ENCODE measurements at places on chromosomes 16 and 17. TPM values are rescaled to one million over a fixed set of nuclear protein-coding genes. Genes with fewer than 3 reads are reported as not detected.
A peak's percentile ranks its signal among the peaks of the same experiment; 100 is the strongest.

SLC13A5 gene
- 0.05 TPM for total RNA-seq

EXOSC6 gene
- 15.4 TPM for total RNA-seq

LRRC36 gene
- total RNA-seq, result 0.19 TPM

XAF1 gene
- total RNA-seq, result 41.1 TPM

TANGO6 gene
- 9.1 TPM for total RNA-seq

ACAP1 gene
- total RNA-seq, result 167 TPM

RGS11 gene
- total RNA-seq, result not detected

MEFV gene
- 0.52 TPM for total RNA-seq

DNA sequence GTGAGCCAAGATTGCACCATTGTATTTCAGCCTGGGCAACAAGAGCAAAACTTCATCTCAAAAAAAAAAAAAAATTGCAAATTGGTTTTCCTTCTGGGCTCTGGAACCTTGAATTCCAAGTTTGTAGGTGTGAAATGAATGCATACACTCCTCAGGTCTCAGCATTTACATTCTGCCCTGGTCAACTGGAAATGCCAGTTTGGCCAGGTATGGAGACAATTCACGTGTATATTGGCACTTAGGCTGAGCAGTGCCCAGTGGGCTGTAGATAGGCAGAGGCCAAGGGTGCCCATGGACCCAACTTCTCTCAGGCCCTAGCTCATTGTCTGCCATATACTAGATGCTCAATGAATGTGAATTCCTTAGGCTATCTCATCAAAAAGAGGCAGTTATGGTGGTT lies 15.7 kb downstream of the PDILT start:
- no peak for DNase-seq

GRCh38 chr17:81245665-81246342 lies 6.7 kb downstream of the NDUFAF8 start:
- no peak for DNase-seq

- DNase-seq, result no peak
These were observed 796 bp downstream of the NPB start for GRCh38 chr17:81902653-81903414.

- peak; percentile 61 for DNase-seq
These were observed 2.2 kb downstream of the SLC12A3 start for GRCh38 chr16:56866955-56867830.

DNA sequence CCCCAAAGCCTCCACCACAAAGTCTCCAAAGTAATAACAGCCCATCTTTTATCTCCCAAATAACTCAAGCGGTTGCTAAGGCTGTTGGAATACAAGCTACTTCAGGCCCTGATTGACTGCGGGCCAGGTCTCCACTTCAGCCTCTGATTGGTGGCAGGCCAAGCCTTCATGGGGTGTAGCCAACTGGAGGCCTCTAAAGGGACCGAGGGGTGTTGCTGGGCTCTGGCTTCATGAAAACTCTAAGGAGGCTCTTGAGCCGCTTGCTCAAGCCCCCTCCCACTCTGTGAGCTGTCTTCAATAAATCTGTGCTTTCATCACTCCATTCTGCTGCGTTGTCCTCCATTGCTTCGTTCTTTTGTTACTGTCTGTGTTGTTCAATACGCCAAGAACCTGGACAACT lies 487.2 kb downstream of the XYLT1 start:
- no peak for DNase-seq

DNA sequence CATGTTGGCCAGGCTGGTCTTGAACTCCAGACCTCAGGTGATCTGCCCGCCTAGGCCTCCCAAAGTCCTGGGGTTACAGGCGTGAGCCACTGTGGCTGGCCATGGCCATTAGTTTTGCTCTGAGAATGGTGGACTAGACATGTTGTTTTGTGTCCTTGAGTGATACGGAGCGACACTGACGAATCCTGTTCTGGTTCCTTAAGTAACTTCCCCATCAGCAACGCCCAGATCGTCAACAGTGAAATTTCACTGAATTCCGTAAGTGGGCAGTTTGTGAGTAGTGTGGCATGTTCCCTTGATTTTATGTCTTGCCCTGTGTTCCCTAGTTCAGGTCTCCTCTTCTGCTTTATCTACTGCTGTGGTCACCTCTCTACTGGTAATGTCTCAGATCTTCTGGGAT lies 67.4 kb downstream of the SNX29 start:
- no peak for DNase-seq

- no peak for DNase-seq
These were observed 47.4 kb downstream of the CEP95 start for GRCh38 chr17:64554028-64554637.

DNA sequence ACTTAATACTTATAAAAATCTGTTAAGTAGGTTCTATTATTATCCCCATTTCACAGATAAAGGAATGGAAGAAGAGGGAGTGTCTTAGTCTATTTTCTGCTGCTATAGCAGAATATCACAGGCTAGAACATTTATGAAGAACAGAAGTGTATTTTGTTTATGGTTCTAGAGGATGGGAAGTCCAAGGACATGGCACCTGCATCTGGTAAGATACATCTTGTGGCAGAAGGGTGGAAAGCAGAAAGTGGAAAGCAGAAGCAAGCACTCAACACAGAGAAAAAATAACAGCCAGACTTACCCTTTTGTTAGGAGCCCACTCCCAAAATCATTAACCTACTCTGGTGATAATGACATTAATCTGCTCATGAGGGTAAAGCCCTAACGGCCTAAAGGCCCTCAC lies 422.4 kb downstream of the NPIPA8 start:
- DNase-seq, result no peak

GRCh38 chr17:75536366-75536765 lies 10.9 kb downstream of the LLGL2 start:
- no peak for DNase-seq

- peak; percentile 42 for DNase-seq
These were observed 9.3 kb upstream of the SKAP1 start for GRCh38 chr17:48439110-48439850.

GRCh38 chr16:1550069-1550468 lies 16.6 kb downstream of the TMEM204 start:
- DNase-seq, result no peak

DNA sequence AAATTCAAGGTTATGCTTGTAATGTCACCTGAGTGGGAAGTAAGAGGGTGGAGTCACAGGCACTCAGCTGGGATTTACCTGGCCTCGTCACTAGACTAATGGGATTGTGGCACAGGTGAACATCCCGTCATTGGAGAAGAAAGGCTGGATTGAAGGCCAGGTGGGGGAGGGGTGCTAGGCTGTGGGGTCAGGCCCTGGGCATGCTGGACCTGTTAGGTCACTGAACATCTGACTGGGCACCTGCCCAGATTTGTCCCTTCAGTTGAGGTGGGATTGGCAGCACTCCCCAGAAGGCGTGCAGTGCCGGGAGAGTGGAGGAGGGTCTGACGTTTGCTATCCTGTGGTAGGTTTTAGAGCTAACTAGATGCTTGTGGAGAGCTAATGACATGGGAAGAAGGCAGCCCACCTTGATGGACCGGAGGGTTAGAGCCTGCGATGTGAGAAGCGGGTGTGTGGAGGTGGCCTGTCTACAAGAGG lies 161.5 kb upstream of the ZNF267 start:
- DNase-seq, result no peak

DNA sequence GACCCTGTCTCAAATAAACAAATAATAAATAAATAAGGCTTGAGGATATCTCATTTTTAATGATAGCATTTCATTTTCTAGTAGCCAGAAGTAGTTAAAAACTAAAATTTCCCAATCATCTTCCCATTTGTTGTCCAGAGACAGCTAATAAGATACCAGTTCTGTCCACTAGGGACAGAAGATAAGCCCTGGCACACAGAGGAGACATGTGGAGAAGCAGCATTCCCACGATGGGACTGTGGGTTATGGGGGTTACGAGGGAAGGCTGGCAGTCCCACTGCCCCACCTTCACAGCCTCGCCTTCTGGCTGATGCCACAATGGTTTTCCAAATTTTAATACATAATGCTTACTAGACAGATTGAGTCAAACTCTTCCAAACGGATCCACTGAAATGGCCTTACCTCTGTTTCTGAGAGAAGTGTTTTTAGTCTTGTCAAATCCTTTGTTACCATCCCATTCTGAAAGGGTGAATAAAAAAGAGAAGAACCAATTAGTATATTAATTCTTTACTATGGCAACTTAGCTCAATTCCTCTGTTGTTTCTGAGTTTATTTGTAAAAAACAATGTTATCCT lies 44.2 kb downstream of the HELZ start:
- DNase-seq, result no peak

DNA sequence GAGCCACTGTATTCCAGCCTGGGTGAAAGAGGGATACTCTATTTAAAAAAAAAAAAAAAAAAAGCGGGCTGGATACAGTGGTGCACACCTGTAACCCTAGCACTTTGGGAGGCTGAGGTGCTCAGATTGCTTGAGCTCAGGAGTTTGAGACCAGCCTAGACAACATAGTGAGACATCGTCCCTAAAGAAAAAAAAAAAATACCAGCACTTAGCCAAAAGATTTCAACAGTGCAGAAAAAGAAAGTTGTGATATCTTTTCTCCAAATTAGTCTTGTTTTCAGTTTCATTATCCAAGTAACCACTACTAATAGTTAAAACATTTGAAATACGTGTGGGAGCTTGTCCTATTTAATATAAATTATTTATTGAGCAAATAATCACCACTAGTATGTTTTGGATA lies 48.7 kb downstream of the TENT4B start:
- DNase-seq, result no peak

DNA sequence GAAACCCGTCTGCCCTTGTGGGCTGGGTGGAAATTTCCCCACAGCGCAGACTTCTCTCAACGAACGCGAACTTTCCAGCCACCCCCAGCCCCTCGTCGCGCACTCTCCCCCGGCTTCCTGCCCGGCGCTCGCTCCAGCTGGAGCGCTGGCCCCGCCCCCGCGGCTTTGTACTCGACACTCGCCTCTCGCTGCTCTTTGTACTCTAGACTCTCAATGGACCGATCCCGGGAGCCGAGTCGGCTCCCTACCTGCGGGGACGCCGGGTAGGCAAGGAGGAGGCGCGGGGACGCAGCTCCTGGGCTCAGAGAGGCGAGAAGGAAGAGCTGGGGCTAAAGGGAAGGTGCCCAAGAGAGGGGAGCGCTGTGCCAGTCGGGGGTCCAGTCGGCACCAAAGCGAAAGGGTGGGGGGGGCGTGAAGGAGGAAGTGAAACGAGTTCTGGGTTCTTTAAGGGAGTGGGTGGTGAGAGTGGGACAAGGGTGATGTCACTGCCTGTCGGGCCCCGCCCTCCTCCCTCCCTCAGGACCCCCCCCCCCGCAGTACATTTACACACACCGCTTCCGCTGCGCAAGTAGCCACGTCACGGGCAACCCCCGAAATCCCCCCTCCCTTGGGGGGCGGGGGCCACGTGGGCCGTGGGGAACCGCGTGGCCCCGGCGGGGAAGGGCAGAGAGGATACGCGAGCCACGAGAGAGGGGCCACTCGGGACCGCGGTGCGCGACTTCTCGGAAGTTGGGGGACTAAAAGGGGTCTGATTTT lies 9.7 kb downstream of the KDM6B start:
- DNase-seq, result peak; percentile 73

DNA sequence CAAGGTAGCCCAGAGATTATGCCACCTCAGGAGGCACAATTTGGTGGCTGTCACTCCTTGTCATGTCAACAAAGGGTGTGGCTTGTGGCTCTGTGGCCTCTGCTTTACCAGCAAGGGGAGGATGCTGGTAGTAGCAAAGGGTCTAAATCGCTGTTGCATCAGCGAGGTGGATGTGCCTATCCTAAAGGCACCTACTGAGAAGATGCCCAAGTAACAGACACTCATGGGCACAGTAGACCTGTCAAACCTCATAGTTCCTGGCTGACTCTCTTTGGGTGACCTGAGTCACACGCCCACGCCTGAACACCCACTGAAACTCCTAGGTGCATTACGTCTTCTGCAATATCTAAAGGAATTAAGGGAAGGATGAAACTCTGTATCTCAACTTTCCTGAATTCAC lies 139.5 kb downstream of the PRKCB start:
- no peak for DNase-seq

All from thymus (tissue), 14 donors.